Activated naive CD4-positive, alpha-beta T cell treated with anti-CD3 and anti-CD28 coated beads, Interleukin-2, amount 10 ng/mL, durations not matched to agents 7 days and 5 days (primary cell): ENCODE measurements at places on chromosomes 4 and X.

DNA sequence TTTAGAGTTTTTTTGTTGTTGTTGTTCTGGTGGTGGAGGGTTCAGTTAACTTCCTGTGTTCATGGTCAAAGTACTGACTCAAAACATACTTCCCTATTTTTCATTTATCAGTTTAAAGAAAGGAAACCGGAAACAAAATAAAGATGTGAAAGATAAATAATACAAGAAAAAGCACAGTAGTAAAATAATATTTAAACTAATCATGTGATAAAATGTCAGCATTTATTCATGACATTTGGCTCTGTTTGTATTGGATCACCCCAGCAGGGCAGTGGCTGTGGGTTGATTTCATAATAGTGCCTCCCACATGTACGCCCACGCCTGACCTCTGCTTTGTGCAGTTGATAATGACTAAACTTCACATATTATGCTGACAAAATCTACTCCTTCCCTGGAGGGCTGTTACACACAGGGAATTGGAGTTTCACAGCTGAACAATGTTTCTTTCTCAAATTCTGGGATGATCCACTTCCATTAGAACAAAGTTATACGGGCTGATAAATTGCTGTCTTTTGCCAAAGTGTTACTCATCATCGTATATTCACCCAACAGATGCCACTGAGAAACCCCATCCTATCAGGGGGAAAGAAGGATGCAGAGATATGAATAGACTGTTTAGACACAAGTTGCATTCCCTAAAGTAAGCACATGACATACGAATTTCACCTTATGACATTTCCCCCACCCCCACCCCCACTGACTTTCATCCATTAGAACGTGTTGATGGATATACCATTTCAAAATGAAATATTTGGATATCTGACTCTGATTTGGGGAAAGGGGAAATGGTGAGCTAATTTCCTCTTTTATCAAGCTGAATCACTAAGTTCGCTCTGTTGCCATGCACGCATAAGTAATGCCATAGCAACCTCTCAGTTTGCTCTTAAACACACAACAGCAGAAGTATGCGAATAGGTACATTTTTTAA lies 48.3 kb downstream of the AMELX start:
- DNase-seq, result no peak

GRCh38 chr4:168731706-168732414 lies 235.0 kb downstream of the PALLD start:
- DNase-seq, result no peak

- peak; percentile 42 for DNase-seq
These were observed 17.6 kb upstream of the GABRA4 start for GRCh38 chr4:47010912-47011446.

DNA sequence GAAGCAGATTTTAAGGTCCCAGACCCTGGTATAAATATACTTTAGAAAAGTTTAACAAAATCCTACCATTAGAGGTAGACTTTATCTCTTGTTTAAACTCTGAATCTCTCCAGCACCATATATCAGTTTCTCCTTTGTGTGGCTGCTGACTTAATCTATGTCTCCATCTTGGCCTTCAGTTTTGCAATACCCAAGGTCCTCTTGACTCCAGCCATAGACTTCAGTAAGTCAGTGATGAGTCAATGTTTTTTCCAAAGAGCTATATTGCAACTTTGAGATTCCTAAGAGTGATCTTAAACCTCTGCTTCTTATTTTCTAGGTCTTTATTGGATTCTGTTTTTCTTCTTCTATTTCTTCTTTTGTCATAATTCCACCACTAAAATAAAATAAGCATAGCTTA lies 50.8 kb upstream of the ADGRL3 start:
- no peak for DNase-seq

GRCh38 chr4:185787926-185788679 lies 23.9 kb downstream of the SORBS2 start:
- DNase-seq, result no peak
